ENCODE measurements at places on chromosomes 2 and 18.

GRCh38 chr2:197810016-197810415 is 5.6 kb downstream of the PLCL1 start:
- DNase-seq: no peak

GRCh38 chr2:204544961-204545860 is at the start of gene PARD3B:
TSS of gene PARD3B (plus strand) at chr2:204545475. CDS start at chr2:204546000, 525 bp downstream.
- peak; percentile 3 for DNase-seq

- no peak for DNase-seq
Measured at GRCh38 chr2:174873471-174873870, 109.2 kb upstream of the CHRNA1 start.

GRCh38 chr2:218887079-218887478 is 6.4 kb downstream of the WNT10A start:
- DNase-seq: no peak

GRCh38 chr2:56183643-56184499 is at the start of gene CCDC85A:
TSS of gene CCDC85A (plus strand) at chr2:56183990. CDS start at chr2:56184625, 635 bp downstream.
- DNase-seq: peak; percentile 4

GRCh38 chr2:69372767-69373166 is 14.3 kb downstream of the GFPT1 start:
- no peak for DNase-seq

DNA sequence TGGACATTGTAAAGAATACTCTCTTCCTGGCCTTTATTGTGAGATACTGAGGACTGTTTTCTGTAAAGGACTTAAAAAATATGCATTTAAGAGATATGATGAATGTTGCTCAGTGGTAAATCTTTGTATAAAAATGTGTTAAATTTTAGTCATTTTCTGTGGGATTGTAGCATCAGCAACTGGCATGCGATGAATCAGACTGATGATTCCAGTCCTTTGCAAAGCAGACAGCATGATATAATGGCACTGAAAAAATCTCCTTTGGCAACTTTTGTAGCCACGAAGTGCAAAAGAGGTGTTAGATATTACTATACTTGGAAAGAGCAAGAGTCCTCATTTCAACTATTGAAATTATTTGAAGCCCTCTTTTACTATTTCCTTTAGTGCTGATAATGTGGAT is 678.7 kb downstream of the PLCL1 start:
- DNase-seq: no peak

- peak; percentile 45 for DNase-seq
Measured at GRCh38 chr2:207474863-207475485, 54.8 kb upstream of the CREB1 start.

DNA sequence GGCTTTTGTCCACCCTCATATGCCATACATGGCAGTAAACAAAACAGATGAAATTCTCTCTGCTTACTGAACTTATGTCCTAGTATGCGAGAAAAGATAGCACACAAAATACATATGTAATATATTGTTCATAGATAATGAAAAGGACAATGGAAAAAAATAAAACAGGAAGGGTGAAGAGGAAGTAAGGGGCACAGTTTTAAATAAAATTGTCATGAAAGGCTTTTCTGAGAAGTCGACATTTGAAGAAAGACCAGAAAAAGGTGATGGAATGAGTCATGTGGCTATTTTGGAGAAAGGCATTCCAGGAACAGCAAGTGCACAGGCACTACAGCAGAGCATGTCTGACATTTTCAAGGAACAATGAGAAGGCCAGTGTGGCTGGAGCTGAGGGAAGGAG is 56.4 kb downstream of the KCNH7 start:
- DNase-seq: no peak

GRCh38 chr2:9400268-9401058 is 22.9 kb downstream of the ITGB1BP1 start:
- no peak for DNase-seq

DNA sequence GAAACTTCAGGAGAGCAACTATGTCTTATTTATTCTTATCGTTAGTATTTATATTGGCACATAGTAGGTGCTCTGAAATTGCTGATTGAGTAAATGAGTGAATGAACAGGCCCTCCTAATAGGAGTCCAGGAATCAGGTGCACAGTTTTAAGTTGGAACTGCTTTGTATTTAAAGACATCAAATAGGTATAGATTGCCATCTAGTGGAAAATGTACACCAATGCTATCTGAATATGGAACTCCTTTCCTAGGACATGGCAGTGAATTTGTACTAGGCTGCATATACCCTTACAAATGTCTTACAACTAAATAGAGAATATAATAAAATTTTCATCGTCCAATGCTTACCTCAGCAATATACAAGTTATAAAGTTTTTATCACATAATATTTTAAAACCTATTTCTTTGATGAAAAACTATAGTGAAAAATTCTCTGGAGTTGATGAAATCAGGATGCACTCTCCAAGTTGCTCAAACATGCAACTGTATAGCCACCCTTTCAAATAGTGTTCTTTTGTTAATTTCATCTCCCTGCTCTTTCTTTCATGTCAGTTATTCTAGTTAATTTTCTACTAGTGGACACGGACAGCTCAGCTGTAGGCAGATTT is 318.9 kb upstream of the SYT4 start:
- DNase-seq: no peak

GRCh38 chr2:107711941-107712340 is 114.8 kb upstream of the RGPD4 start:
- no peak for DNase-seq

GRCh38 chr2:24410976-24411375 is 50.6 kb upstream of the ITSN2 start:
- DNase-seq: no peak

GRCh38 chr2:233321166-233321565 is 13.6 kb downstream of the SAG start:
- DNase-seq: no peak

DNA sequence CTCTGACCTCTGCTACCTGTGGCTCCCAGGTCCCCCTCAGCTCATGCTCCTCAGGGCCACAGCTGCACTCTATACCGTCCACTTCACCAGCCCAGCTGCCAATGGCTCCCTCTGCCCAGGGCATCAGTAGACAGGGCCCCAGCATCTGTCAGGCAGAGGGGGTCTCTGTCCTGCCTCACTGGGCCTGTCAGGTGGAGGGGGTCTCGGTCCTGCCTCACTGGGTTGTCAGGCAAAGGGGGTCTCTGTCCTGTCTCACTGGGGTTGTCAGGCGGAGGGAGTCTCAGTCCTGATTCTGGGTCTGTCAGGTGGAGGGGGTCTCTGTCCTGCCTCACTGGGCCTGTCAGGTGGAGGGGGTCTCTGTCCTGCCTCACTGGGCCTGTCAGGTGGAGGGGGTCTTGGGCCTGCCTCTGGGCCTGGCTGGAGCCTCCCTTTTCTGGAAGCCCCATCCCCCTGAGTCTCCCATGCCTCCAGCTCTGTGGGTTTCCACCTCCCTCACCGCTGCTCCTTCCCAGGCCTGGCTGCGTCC is 19.9 kb downstream of the SNORC start:
- no peak for DNase-seq

DNA sequence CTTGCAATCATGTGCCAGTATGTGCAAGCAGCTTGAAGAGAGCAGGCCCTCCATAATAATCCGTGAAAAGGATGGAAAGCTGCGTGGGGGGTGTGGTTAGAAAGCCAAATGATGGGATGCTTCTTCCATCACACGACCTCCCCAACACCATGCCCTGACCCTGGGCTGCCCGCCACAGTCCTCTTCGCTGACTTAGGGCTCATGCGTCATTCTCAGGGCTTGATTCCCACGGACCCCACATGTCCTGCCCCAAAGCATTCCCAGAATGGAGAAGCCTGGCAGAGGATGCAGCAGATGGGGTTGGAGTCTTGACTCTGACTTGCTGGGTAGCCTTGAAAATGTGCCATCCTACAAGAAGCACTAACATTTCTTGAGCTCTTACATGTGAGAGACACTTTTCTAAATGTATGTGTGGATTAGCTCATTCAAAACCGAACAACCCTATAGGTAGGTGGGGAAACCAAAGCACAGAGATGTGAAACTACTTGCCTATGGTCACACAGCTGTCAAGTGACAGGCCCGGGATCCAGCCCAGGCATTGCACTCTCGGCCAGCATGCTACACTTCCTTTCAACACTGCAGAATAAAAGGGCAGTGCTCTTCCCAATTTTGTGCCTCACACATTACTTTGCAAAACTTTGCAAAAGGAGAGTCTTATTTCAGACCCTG is 3.7 kb downstream of the TNS1 start:
- no peak for DNase-seq

- DNase-seq: peak; percentile 14
Measured at GRCh38 chr18:13562494-13563029, 163.8 kb downstream of the FAM210A start.

GRCh38 chr2:146544701-146545100 is 1300.1 kb upstream of the ACVR2A start:
- DNase-seq: no peak

DNA sequence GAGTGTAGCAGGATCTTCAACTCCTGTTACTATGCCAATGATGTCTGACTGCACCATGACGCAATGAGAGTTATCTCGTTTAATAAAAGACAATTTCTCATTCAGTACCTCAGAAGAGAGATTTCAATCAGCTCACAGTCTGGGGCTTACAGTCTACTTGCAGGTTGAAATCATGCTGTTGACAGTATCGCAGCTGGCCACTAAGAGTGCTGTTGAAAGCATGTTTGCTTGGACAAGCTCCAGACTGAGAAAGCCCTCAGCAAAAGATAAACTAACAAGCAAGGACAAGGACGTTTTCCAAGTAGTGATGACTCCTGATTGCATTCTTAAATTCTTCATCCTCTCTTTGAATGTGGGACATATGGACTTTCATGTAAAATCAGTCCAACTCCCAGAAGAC is 145.2 kb upstream of the SYT4 start:
- no peak for DNase-seq

DNA sequence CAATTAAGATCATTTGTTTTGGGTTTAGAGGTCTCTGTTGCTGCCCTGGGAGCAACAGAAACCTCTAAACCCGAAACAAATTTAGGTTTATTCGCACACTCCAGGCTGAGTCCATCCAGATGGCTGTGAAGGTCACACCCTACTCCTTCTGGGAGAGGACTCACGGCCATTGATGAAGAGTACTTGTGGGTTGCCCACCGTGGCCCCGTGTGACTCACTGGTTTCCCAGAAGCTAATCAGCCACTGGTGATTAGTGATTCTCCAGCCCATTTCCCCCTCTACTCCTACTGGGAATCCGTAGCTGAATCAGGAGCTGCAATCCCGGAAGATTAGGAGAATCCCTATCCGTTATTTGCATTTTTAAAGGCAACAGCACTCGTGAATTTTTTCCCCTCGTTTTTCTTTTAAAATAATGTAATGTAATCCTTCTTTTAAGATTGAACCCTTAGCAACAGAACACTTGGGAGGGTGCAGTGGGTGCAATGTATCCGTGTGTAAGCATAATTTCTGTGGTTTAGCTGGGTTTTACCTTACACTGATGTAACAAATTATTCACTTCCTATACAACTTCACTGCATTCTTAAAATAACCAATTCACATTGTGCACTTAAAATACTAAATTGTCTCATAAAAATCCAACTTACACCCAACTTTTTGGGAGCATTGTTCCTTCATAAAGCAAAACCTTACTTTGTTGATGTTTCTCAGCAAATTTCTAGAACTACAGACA is 27.5 kb upstream of the EPAS1 start:
- no peak for DNase-seq

GRCh38 chr2:72630767-72631166 is 195.1 kb downstream of the EXOC6B start:
- no peak for DNase-seq

DNA sequence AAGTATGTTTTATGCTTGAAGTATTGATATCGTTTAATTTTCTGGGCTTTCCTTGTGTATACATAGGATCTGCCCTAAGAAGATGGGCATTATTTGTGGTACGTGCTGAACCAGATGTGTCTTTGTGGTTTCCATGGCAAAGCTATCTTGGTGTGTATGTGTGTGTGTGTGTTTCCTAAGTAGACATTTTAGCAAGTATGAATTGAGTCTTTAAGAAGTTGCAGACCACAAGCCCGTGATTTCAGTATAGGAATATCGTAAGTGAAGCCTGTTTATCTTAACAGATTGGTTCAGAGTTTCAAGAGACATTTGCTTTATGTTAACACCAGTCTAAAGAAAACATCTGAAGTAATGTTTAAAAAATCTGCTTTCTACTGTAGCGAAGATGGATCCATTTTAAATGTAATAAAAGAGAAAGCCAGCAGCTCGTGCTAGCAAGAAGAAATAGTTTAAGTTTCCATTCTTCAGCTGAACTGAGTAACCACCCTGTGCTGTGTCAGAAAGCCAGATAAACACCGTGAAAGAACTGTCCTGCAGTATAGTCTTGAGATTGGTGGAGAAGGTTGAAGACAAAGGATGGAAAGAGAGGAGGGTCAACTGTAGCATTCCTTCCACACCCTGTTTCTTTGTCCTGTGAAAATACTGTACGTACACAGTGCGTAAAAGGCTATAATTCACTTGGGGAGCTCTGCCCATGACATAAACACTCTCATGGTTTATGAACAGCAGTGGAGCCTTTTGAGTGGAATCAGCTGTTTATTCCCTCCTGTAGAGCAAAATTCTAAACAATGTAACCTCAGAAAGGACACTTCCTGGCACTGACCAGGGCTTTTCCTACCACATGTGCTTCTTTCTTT is 91.9 kb upstream of the FOSL2 start:
- DNase-seq: no peak

GRCh38 chr2:85534099-85534498 is 4.9 kb upstream of the MAT2A start:
- no peak for DNase-seq

- no peak for DNase-seq
Measured at GRCh38 chr2:207403141-207403540, 126.6 kb upstream of the CREB1 start.

DNA sequence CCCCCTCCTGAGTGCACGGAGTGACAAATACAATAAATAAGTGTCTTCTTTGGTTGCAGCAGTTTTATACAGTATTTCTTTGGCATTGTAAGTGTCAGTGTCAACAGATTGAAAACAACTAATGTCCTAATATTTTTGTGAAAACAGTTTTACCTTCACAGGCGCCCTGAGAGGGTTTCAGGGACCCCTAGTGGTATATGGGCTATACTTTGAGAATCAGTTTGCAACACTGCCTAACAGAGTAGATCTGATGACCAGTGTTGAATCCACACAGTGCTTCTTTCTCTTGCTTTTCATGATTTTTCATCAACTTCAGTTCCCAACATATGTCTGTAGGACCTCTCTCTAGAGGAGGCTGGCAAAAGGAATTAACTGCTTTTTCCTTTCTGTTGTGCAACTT is 162.2 kb downstream of the PRPF40A start:
- DNase-seq: no peak

Measured in central memory CD4-positive, alpha-beta T cell (primary cell).